ENCODE measurements at places on chromosomes 4 and X.

DNA sequence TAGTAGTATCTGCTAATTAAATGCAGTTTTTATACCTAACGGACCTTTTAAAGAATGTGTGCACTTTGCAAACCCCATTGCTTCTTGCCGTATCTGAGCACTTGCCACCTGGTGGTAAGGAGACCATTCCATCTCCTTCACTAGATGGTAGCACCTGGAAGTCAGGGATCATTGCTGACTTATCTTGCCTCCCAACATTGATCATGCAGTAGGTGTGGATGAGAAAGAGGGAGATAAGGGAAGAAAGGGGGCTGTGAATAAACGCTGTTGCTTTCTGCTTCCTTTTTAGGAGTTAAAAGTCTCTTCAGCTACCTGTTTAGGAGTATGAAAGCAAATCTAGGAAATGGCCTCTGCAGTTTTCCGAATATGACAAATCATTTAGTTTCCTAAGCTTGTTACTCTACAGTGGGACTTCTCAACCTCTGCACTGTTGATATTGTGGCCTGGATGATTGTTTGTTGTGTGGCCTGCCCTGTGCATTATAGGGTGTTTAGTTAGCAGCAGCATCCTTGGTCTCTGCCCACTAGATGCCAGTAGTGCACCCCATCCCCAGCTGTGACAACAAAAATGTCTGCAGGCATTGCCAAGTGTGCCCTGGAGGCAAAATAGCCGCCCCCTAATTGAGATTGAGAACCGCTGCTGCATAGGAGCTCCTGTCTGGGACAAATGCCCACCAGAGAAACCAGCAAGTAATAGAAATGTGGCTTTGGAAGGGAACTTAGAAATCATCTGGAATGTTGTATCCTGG lies 38.8 kb downstream of the GAB1 start:
- peak; percentile 92 for DNase-seq

GRCh38 chrX:115367455-115367854 lies 77.9 kb downstream of the LUZP4 start:
- no peak for DNase-seq

DNA sequence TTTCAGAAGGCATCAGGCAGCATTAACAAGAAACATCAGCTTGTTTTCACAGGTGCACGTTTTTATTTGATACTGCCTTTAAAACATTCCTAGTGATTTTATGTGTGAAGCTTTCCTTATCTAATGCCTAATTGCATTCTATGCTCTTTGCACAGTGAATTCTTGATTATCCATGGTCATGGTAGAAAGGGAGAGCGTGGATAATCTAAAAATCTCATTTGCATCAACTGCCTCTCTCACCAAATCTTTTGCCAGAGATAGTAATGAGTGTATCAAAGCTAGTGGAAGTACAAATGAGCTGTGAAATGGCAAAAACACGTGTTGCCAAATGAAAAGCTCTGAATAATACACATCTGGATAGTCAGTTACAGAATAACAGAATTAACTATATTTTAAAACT lies 170.5 kb downstream of the NAA11 start:
- DNase-seq, result no peak

GRCh38 chrX:130295519-130296296 lies 27.0 kb upstream of the ZNF280C start:
- DNase-seq, result no peak

DNA sequence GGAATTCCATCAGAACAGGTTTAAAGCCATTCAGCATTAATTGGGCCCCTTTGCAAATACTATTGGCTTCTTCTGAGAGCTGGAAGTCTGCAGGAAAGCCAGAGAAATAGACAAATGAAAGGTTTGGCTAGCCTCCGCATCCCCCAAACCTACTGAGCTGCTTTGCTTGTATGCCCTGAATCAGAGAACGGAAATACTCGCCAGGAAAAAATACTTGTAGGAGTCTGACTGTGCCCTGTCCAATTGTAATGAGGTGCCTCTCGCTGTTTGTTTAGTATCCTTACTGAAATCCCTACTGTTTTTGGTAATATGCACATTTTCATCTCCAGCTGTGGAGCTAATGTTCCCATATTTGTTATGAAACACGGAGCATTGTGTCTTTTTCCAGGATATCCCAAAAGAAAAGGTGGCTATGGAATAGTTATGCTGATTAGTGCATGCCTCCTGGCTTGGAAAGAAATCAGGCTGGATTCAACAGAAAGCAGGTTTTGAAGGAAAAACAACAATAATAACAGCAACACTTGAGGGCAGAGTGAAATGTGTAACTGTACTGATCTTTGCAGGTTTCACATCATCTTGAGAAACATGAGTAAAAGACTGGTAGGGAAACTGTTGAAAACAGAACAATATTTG lies 50.7 kb upstream of the NLGN4X start:
- no peak for DNase-seq

- peak; percentile 22 for DNase-seq
These were observed 52.2 kb downstream of the PRDM5 start for GRCh38 chr4:120870279-120870673.

DNA sequence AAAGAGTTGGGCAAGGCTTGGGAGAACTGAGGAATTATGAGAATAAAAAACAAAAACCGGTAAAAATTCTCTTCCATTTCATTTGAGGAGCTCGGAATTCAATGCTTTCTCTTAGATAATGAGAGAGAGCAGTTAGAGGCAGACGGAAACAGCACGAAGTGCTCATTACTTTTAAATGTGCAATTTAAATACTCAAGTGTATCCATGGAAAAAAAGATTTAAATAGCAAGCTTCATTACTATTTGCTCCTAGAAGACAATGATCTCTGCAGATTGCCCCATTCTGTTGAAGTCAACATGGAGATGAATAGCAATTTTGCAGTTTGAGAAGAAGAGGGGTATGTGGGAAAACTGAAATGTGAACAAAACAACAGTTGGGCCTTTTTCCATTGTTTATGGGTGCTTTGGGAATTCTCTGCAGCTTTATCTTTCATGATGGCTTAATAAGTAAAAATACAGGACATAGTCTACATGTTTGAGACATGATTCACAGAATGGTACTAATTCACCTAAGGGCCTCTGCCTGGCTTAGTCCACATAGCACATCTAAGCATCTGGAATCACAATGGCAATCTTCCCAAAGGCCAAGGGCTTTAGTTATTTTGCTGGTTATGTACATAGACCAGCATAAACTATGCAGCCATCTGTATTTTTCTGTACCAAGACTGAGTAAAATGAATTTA lies 512.7 kb upstream of the FAT1 start:
- no peak for DNase-seq

All from NAMALWA (cell line).